T-helper 1 cell (primary cell): ENCODE measurements at places on chromosomes 1 and 21.

DNA sequence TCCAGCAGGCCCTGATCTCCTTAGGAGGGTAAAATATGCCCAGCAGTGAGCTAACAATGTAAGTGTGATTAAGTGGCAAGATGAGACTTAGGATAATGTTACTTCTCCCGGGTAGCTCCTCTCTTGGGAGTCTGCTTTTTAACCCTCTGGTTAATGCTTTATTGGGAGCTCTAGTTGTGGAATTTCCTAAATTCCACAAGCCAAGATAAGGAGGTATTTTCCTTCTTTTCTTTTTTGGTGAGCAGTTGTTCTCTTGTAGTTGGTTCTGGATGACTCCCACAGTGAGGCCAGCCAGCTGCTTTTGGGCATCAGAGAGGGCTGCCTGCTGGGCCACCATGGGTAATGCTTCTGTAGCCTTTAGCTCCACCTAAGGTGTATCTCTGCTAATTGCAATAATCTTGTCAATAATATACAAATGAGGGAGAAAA, 19.3 kb downstream of the C1orf52 start:
- no peak for DNase-seq

DNA sequence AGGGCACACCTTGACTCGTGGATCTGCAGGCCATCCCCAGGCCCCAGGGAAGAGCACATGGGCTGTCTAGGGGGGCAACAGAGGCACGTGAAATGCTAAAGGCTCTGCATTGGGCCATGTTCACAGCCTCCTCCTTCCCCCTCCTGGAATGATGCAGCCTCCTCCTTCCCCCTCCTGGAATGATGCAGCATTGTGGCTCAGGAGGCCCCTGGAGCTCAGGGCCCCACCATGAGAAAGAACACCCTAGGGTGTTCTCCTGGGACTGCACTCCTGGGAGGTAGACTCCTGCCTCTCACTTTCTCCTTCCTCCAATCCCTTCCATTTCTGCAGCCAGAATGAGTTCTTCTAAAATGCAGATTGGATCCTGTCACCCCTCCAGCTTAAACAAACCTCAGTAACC, 1.5 kb upstream of the IGFN1 start:
- DNase-seq = no peak

- DNase-seq = no peak
These were observed 13.2 kb downstream of the IER5 start for GRCh38 chr1:181101581-181102226.

- no peak for DNase-seq
These were observed 5.7 kb downstream of the GPR88 start for GRCh38 chr1:100543640-100544039.

GRCh38 chr1:8412183-8412831, 94.4 kb downstream of the SLC45A1 start:
- DNase-seq = no peak

DNA sequence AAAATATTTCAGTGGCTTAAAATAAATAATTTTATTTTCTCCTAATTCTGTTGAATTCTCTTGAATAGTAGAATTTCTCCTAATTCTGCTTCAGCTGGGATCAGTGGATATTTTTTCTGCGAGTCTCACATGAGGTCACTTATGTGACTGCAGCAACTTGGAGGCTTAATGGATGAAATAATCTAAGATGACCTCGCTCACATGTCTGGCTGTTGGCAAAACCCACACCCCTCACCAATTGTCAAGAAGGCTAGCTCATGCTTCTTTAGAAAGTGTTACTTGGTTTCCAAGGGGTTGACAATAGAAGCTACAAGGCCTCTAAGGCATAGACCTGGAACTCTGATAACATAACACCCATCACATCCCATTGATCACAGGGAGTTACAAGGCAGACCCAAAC, 156.9 kb upstream of the DPYD start:
- no peak for DNase-seq

GRCh38 chr1:10495952-10496351, 21.2 kb downstream of the PEX14 start:
- no peak for DNase-seq

DNA sequence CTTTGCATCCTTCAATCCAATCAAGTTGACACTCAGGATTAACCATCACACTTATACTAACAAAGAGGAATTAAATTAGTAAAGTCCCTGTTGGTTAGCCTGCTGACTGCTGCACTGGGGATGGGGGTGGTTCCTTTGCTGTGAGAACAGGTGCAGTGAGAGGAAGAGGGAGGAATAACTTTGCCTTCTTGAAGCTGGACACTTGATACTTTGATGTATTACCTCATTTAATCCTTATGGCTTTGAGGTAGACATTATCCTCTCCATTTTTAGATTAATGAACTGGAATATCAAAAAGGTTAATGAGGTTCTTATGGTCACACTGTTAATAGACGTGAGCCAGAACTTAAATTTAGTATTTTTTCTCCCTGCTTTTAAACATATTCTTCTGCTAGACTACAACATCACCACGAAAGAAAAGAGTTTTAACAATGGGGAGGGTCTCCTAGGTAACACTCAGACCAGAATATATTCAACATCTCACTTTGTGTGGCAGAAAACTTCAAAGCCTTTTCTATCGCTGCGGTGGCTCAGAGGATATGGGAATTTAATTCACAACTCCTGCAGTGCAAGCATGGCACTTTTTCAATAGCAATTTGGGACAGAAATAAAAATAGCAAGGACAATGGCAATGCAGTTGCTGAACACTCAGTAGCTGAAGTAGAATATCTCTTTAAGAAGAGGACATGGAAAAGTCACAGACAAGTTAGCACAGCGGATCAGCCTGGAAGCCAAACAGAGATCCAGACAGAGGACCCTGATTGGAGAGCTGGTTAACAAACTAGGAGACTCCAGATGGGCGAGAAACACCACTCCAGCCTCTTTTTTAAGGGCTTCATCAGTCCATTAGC, 68.8 kb upstream of the DNAH14 start:
- DNase-seq = no peak

GRCh38 chr1:185070051-185070450, 24.7 kb downstream of the RNF2 start:
- DNase-seq = no peak

GRCh38 chr1:91877574-91878208, 8.3 kb downstream of the TGFBR3 start:
- DNase-seq = peak; percentile 66

DNA sequence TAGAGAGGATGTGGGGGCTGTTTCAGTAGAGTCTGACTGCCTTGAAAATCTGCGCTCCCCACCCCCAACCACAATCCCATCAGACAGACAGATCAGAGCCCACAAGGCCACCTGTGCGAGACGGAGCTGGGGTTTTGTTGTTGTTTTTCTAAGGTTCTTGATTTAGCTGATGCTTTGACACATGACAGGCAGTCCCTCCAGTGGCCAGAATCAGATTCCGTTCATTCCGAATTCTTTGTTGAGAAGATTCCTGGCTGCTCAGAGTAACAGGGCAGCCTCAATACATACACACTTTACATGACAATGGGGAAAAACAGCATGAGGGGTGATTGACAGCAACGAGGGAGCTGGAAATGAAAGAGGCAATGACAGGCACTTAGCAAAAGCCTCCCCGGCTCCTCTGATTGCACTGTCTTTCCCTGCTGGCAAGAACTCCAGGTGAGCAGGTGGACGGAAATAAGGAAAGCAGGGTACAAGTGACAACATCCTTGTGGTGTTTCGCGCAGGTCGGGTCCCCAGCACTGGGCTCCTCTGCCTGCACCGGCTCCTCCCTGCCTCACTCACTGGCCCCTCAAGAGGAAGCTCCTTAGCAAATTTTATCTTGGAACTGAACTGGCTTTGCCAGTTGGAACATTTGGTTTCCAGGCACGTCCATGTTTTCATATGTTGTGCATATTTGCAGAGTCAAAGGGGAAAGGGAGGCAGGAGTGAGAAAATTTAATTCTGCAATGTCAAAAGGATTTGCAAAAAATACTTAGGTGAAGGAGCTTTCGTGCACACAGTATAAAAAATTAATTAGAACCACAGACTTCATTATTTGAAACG, 148.7 kb downstream of the PGBD5 start:
- no peak for DNase-seq

DNA sequence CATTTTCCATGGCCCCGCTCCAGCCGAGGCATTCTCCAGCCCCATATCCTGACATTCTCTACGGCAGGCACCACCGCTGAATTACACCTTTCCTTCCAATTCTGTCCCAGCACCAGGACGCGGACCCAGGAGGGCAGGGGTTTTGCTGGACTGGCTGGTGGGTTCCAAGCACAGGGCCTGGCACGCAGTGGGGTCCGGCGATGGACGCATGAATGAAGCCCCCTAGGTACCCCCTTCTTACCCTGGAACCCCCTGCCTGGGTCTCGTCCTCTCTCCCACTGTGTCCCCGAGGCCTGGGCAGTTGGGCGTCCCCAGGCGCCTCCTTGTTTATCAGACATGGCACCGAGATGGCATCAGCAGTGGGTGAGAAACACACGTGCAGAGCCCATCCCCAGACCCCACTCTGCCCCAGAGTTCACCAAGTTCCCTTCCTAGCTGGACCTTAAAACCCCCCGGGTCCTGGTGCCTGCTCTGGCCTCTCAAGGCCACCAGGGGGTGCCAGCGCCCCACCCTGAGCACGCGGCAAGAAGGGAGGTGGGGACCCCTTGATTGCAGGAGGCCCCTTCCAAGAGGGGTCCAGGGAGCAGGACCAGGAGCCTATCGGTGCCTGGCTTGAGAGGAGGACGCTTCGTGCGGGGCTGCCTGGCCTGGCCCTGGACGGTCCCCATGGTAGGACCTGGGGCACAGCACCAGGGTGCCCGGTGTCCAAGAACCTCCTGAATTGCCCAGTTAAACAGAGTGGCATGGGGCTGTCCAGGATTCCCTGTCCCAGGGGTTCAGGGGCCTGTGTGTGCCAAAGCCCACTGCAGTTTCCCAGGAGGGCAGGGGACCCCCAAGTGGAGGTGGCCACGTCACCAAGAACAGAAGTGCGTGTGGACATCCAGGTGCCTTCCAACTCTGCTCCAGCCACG, 46.1 kb downstream of the MEGF6 start:
- DNase-seq = no peak

DNA sequence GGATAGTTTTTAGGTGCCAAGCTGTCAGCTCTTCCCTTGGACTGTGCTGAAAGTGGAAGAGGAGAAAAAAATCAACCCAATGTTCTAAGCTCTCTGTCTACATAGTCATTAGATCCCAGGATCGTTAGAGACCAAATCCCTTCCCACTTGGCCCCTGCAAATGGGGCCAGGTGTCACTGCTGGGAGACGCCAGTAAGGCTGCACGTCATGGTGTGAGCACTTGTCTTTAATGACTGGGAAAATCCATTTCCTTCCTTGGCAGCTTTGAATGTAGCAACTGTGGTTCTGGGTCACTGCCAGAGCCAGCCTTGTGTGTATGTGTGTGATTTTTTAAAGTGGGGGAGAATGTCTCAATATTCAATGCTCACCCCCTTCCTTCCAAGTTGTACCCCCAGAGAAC, 59.9 kb downstream of the MAN1C1 start:
- no peak for DNase-seq

GRCh38 chr1:26029864-26030481, 8.4 kb downstream of the EXTL1 start:
- DNase-seq = no peak

DNA sequence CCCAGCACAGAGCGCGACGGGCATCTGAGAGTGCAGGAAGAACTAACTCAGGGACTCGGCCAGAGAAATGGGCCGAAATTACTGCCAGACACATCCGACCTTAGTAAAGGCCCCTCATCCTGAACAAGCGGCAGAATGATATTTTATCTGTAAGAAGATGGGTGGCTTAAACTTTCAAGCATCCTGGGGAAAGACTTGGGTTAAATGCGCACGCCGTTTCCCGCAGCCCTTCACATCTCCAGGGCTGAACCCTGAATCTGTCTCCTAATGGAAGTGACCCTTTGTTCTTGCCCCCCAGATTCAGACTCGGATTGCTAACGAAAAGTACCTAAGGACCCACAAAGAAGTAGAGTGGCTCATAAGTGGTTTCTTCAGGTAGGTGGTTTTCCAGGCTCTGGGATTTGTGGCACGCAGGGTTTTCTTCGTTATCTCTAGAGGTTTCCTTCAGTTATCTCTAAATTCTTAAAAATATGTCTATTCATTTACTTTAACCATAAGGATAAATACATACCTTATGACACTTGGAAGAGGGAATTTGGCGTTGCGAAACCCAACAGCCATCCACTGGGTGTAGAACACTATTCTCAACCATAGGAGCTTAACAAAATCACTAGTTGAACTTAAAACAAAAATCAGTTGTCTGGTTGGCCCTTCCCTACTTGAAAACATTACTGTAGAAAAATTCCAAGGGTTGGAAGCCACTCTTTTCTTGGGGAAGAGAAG, 627 bp downstream of the RIIAD1 start:
- no peak for DNase-seq

DNA sequence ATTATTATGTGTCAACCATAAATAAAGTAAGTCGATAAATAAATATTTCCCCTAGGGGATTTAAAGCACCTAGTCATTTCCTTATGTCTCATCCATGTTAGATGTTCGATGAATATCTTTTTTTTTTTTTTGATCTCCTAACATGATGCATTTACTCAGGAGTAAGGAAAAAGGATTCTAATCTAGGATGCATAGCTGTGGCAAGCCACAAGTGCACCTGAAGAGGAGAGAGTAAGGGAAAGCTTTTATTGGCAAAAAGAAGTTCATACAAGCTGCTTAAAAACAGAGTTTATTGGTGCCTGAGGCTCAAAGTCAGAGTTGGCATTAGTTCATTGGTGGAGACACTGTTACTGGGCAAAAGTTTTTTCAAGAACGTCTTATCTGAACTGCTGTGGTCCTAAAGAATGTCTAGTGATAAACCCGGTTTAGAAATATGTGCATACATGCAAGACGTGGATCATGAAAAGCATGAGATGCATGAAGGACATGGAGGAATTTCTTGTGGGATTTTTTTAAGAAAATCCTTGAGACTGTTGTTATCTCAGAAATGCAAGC, 51.7 kb downstream of the SWT1 start:
- no peak for DNase-seq

- DNase-seq = no peak
These were observed 119.3 kb downstream of the HLCS start for GRCh38 chr21:36847189-36847588.

DNA sequence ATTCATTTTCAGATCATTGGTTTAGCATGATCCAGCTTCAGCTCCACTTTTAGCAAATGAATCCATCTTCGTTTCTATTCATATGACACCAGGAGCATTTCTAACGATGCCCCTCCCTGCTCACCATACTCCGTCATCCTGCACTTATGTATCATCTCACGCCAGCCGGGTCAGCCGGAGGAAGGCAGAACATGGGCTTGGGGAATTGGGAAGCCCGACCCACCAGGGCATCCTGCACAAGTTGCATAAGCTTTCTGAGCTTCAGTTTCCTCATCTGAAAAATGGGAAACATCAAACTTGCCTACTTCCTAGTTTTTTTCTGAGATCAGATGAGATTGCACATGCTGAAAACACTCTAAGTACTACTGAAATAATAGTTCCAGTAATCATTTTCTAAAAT, 194.7 kb downstream of the AK5 start:
- no peak for DNase-seq

GRCh38 chr1:216207154-216207553, 216.1 kb downstream of the USH2A start:
- no peak for DNase-seq

DNA sequence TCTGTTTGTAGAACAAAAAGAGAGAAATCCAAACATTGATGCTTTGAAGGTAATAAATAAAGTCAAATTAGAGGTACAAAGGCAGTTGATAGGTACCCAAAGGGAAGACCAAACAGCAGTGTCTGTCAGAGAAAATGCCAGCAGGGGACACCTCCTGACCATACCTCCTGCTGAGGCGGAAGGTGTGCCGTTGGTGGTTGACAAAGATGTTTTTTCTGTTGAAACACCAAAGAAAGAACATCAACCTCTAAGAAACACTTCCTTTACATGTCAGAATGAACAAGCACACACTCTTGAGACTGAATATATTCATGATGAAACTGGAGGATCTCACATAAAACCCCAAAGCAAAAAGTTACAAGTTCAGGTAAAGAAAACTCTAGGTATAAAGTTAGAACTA, 128.3 kb downstream of the MACF1 start:
- no peak for DNase-seq
